Stimulated activated memory B cell treated with anti-CD40 and anti-IgM and Interleukin-4, amounts not matched to agents 10 μg/mL and 1 μg/mL and 100 μg/mL, for 72 hours (primary cell): ENCODE measurements at places on chromosomes 5 and 9.

- no peak for ATAC-seq
Measured at GRCh38 chr5:174935854-174936474, 211.6 kb downstream of the MSX2 start.

GRCh38 chr9:70352802-70353201 lies 61.7 kb downstream of the KLF9 start:
- no peak for ATAC-seq

- no peak for ATAC-seq
Measured at GRCh38 chr5:848671-849111, 2.1 kb downstream of the ZDHHC11 start.

- no peak for ATAC-seq
Measured at GRCh38 chr5:108862211-108862610, 114.5 kb downstream of the FER start.

GRCh38 chr9:116362493-116362892 lies 208.9 kb downstream of the PAPPA start:
- ATAC-seq: no peak

- ATAC-seq: no peak
Measured at GRCh38 chr5:108367679-108368334, 14.1 kb downstream of the FBXL17 start.

DNA sequence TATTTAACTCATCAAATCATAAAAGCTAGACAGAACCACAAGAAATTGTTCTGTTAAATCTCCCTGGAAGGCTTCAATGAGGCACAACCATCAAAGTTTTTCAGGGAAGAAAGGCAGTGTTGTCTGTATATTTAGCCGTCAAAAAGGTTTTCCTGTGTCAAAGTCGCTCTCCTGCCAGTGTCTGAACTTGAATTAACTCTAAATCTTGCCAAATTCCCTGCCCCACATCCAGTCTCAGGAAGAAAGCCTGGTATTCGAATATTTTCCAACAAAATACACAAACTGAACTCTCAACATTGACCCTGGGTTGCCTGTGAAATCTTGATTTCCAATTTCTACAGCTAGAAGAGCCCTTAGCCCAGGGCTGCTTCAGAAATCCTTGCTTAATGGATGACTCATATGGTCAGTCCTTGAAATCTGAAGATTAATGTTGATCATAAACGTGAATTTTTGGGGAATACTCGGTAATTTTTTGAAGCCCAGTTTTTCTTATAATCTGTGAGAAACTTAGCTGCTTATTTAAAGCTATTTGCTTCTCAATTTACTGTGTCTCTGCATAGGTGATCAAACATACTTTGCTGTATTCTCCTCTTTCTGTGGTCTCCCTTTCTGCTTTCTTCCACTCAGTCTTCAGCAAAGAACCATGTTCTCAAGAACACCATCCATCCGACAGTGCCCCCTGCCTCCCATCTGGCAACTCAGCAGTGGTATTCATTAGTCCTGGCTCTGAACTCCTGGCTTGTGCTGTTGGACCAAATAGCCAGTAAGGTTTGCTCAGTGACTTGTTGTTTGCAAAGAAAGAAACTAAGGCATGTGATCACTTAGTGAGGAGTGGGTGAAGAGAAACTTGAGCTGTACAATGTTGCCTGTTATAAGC lies 58.9 kb downstream of the NREP start:
- ATAC-seq: no peak

GRCh38 chr5:31682851-31683250 lies 43.9 kb downstream of the PDZD2 start:
- no peak for ATAC-seq

DNA sequence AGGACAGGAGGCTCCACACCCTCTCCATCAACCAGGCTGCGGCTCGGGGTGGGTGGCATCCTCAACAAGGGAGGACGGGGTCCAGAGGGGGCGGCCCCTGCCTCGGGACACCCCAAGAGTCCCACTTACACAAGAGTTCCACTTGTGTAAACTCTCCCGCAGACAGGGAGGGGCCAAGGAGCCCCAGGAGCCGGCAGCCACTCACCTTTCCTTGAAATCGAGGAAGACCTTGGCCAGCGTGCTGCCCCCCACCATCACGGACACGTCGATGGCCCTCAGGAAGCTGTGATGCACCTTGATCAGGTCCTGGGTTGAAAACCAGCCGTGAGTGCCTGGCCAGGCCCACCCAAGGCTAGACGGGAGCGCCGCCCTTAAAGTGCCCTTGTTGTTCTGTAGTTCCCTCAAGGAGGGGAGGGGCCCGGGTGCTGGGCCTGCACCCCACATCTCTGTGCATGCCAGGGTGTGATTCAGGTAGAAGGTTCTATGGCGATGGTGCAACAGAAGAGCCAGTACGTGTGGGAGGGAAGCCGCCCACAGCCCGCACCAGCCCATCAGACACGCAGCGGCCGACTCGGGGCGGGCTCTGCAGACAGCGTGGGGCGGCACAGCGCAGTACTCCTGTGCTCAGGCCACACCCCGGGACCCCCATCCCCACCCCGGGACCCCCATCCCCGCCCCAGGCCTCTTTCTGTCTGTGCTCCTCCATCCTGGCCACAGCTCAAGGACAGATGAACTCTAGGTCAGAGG lies 67.9 kb upstream of the SARDH start:
- no peak for ATAC-seq

- no peak for ATAC-seq
Measured at GRCh38 chr5:132478366-132478871, 12.2 kb downstream of the IRF1 start.

GRCh38 chr9:71858102-71858798 lies 52.7 kb downstream of the ABHD17B start:
- no peak for ATAC-seq

DNA sequence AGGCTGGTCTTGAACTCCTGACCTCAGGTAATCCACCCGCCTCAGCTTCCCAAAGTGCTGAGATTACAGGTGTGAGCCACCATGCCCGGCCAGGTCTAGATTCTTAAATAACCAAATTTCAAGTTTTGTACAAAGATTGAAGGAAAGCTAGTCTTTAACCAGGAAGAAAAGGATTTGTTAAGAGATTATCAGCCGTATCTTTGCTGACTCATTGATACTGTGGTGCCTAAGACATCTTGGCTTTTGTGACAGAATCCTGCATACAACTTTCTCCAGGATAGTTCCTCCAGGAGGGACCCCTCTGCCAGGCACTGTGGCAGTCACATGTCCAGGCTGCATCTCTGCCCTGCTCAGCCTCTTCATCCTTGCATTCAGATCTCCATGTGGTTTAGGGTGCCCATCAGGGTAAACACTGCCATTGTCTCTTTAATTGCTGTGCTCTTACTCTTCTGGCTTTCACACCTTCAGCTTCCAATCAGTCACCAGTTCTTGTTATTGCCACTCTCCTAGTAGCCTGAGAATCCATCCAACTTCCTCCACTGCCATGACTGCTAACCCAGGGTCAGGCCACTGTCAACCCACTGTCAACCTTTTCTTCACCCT lies 10.0 kb downstream of the MAP3K1 start:
- no peak for ATAC-seq

DNA sequence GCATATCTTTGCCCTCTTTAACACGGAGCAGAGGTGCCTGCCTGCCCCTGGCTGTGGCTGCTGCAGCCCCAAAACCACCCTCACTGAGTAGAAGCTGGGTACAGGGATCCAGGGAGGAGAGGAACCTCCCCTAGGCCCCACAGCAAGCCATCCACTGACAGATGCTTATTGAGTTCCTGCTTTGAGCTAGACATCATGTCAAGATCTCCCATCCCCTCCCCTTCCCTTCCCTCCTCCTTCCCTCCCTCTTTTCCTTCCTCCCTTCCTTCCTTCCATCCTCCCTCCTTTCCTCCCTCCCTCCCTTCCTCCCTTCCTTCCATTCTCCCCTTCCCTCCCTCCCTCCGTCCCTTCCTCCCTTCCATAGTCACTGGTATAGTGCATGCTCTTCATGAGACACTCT lies 29.3 kb downstream of the GOLGA2 start:
- ATAC-seq: no peak

DNA sequence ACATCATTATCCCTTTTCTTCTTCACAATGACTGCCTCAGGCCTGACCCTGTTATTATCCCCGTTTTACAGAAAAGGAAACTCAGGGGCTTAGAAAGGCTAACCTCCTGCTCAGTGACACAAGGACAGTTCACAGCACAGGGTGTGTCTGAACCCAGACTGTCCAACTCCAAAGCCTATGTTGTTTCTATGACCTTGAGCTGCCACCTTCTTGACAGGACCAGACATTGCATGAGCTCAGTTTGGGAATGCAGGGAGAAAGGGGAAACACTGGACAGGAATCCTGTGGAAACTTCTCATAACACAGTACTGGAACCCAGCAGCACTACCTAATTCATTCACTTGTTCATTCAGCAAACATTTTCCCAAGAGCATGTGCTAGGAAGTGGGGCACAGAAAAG lies 472.8 kb downstream of the CDK5RAP2 start:
- ATAC-seq: no peak

DNA sequence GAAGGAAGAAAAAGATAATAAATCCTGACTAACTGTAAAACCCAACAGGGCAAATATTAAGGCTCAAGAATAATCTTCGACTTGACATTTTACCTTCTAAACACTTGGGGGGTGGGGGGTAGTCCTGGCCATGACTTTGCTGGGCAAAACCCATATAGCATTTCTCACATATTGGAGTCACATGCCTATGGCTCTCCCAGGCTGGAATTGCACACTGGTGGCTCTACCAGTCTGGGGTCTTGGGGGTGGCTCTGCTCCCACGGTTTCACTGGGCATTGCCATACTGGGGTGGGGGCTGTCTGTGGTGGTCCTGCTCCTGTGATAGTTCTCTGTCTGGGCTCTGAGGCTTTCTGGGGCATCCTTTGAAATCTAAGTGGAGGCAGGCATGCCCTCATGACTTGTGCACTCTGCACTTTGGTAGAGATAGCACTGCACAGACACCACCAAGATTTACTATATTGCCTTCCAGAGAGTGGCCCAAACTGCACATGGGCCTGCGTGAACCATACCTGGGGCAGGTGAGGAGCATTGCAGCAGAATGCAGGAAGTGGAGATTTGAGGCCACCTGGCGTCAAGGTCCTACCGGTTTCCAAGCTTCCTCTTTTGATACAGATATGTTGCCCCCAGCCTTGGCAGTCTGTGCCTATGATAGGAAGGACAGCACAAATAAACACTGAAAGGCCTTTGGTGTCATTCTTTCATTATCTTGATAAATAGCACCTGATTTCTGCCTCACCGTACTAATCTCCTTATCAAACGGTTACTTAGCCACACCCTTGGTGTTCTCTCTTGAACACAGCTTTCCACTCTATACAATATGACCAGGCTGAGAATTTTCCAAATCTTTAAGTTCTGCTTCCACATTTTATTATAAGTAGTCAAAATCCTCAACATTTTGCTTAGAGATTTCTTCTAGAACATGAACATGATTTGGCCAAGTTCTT lies 29.8 kb downstream of the BAAT start:
- ATAC-seq: no peak

DNA sequence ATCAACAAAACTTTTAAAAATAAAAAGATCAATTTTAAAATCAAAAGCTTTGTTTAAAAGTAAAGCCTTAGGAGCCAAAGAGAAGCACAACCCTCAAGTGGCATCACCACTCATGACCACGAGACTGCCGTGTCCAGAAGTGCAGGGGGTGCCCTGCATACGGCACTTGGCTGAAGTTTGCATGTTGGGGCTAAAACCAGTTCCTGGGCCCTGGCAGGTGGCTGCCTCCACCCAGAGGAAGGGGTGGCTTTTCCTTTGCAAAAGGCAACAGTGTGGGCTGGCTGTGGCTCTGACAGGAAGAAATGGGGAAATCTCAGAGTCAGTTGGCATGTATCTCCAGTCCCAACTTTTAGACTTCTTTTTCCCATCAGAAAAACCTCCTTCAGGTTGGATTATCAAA lies 15.3 kb downstream of the TRMO start:
- ATAC-seq: no peak

DNA sequence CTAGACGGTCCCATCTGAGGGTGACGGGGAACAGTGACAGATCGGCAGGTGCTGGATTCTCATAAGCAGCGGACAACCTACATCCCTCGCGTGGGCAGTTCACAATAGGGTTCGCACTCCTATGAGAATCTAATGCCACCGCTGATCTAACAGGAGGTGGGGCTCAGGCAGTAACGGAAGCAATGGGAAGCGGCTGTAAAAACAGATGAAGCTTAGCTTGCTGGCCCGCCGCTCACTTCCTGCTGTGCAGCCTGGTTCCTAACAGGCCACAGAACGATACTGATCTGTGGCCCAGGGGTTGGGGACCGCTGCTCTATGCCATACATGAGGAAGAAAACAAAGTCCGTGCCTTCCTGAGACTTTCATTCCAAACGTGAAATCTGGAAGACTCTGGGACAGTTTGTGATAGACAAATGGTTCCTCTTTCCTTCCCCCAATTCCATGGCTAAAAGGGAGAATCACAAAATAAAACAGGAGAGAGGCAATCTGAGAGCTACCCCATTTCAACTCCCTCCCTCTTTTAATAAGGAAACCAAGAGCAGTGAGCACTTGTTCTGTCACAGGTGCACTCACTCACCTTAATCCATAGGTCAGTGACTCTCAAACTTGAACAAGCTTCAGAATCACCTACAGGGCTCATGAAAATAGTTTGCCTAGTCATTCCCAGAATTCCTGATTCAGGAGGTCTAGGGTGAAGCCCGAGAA lies 12.1 kb downstream of the PDCL start:
- ATAC-seq: no peak
